ENCODE measurements at places on chromosomes 6 and 20. TPM values are rescaled to one million over a fixed set of nuclear protein-coding genes. Genes with fewer than 3 reads are reported as not detected.

GRCh38 chr6:101486124-101486523, 92.6 kb downstream of the GRIK2 start:
- no peak for DNase-seq

- DNase-seq, result no peak
Observed at GRCh38 chr6:28142446-28142845, 763 bp downstream of the ZKSCAN8 start.

The BPIFB1 gene
- not detected for total RNA-seq

GRCh38 chr6:62519574-62519973, 233.5 kb upstream of the KHDRBS2 start:
- DNase-seq, result no peak

The EDN1 gene
- 30.2 TPM for total RNA-seq

The RIPPLY2 gene
- total RNA-seq, result 5.4 TPM

The CST5 gene
- not detected for total RNA-seq

The SLC25A27 gene
- total RNA-seq, result 7.5 TPM

The CTCFL gene
- 0.06 TPM for total RNA-seq

The LHFPL5 gene
- total RNA-seq, result not detected

The RIPK1 gene
- 14.7 TPM for total RNA-seq
